Mesendoderm (in vitro differentiated cells): ENCODE measurements at places on chromosomes 11 and 22.

- no peaks in the 10 kb centered on the region for H3K27me3 ChIP-seq
- H3K27ac ChIP-seq: no peak overlapping the region
- H3K4me1 ChIP-seq: no peaks in the 10 kb centered on the region
Measured at GRCh38 chr11:121536126-121536525, 83.4 kb upstream of the SORL1-AS1 start.

GRCh38 chr22:43337385-43337784, 5.8 kb downstream of the SCUBE1 start:
- H3K36me3 ChIP-seq: no peaks in the 10 kb centered on the region
- DNase-seq: no peak
- H3K27ac ChIP-seq: no peak overlapping the region
- H3K4me3 ChIP-seq: no peak overlapping the region

GRCh38 chr11:60895687-60896086, 10.7 kb downstream of the PRPF19 start:
- H3K4me3 ChIP-seq: no peak overlapping the region
- peaks cover 23% of the 10 kb centered on the region for H3K36me3 ChIP-seq
- DNase-seq: no peak
- H3K27ac ChIP-seq: no peak overlapping the region
- H3K4me1 ChIP-seq: no peaks in the 10 kb centered on the region

GRCh38 chr11:132094598-132094997, 724.2 kb downstream of the NTM start:
- H3K36me3 ChIP-seq: no peaks in the 10 kb centered on the region
- no peak for DNase-seq
- no peak overlapping the region for H3K4me3 ChIP-seq
- H3K27me3 ChIP-seq: no peaks in the 10 kb centered on the region
- H3K27ac ChIP-seq: no peak overlapping the region

- H3K4me1 ChIP-seq: peaks cover 4% of the 10 kb centered on the region
- H3K27ac ChIP-seq: no peak overlapping the region
- no peak overlapping the region for H3K4me3 ChIP-seq
- DNase-seq: no peak
- no peaks in the 10 kb centered on the region for H3K27me3 ChIP-seq
Measured at GRCh38 chr22:35209203-35209602, 48.1 kb upstream of the HMGXB4 start.

DNA sequence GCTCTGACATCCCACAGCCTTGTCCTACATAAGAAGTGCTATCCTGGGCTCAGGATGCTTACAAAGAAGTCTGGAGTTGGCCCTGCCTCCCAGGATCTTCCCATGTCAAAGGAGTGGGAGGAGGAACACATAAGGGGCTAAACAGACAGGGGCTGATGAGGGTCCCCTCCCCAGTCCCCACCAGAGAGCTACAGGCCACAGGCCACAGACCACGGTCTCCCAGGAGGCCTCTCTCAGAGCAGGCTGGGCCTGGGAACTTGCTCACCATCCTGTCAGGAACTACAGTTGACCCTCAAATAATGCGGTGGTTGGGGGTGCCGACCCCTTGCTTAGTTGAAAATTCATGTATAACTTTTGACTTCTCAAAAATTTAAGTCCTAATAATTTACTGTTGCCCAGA, 315.5 kb downstream of the NTM start:
- H3K4me3 ChIP-seq: no peak overlapping the region
- H3K4me1 ChIP-seq: peaks cover 2% of the 10 kb centered on the region
- H3K27ac ChIP-seq: no peak overlapping the region
- no peaks in the 10 kb centered on the region for H3K36me3 ChIP-seq
- no peak for DNase-seq

DNA sequence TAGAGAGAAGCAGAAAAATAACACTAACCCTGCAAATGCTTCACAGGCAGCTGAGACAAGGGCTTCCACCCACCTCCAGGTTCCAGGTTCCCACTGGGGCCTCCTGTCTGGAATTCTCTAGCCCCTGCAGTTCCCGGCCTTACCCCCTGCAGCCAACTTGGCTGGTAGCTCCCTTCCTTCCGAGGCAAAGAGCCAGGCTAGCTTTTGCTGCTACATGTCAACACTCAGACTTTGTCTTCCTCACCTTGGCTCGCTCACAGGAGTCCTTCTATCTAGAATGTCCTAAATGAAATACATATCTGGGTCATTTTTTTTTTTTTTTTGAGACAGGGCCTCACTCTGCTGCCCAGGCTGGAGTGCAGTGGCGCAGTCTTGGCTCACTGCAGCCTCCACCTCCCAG, 9.9 kb upstream of the TTLL1 start:
- no peak overlapping the region for H3K27ac ChIP-seq
- H3K4me3 ChIP-seq: no peak overlapping the region
- no peaks in the 10 kb centered on the region for H3K36me3 ChIP-seq
- no peaks in the 10 kb centered on the region for H3K27me3 ChIP-seq
- DNase-seq: no peak
- no peaks in the 10 kb centered on the region for H3K4me1 ChIP-seq

GRCh38 chr11:65383778-65384177, 1.3 kb upstream of the SLC25A45 start:
- no peak overlapping the region for H3K4me3 ChIP-seq
- no peak for DNase-seq
- peaks cover 5% of the 10 kb centered on the region for H3K4me1 ChIP-seq

- no peaks in the 10 kb centered on the region for H3K27me3 ChIP-seq
- H3K4me3 ChIP-seq: no peak overlapping the region
- peaks cover 4% of the 10 kb centered on the region for H3K36me3 ChIP-seq
- no peak for DNase-seq
Measured at GRCh38 chr11:67592880-67593564, 9.4 kb downstream of the GSTP1 start.

DNA sequence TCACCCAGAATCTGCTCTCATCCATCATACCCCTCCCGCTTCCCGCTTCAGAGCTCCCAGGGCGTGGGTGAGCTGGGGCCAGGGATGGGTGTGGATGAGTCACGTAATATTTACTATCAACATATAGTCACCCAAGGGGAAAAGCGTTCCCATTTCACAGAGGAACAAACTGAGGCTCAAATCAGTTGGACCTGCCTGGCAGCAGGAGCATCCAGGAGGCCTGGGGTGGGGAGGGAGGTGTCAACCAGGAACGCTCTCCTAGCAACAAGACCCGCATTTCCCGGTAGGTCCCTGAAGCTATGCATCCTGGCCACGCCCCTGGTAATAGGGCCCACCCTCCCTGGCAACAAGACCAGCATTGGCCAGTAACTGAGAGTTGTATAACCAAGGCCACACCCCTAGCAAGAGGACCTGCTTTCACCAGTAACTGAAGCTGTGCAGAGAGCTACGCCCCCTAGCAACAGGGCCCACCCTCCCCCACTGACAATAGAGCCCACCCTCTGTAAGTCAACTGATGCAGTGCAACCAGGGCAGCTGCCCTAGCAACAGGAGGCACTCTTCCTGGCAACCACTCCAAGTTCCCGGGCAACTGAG, 32.7 kb upstream of the TXNRD2 start:
- H3K27ac ChIP-seq: peak overlapping the region; percentile 10
- H3K27me3 ChIP-seq: no peaks in the 10 kb centered on the region
- peaks cover 8% of the 10 kb centered on the region for H3K4me1 ChIP-seq

- H3K27ac ChIP-seq: no peak overlapping the region
- peaks cover 2% of the 10 kb centered on the region for H3K4me1 ChIP-seq
- no peak for DNase-seq
- H3K36me3 ChIP-seq: no peaks in the 10 kb centered on the region
- H3K27me3 ChIP-seq: no peaks in the 10 kb centered on the region
- H3K4me3 ChIP-seq: no peak overlapping the region
Measured at GRCh38 chr11:76705826-76706225, 35.3 kb upstream of the LRRC32 start.

DNA sequence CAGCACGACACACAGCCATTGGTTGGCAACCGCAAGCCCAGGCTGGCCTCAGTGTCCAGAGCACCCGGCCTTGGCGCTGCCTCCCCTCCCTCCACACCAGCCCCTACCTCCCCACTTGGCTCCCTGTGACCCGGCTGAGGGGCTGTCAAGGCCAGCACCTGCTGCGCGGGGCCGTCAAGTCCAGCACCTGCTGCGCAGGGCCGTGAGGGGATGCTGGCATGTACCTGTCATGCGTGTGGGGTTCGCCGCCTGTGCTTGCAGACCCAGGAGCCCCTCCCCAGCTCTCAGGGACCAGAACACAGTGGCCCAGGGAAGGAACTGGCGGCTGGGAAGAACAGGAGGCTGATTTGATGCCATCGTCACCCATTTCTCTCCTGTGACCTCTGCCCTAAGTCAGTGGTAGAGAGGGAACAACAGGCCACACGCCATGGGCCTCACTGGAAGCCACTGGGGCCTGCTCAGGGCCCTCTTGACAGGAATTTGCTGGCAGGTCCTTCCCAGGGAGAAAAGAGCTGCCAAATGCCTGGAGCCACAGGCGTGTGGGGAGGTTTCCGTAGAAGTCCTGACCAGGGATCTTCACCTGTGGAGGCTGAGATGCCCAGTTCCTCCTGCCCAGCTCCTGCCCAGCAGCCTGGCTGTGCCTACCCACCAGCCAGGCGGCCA, 37.6 kb downstream of the TBX1 start:
- no peak overlapping the region for H3K4me3 ChIP-seq
- H3K27me3 ChIP-seq: no peaks in the 10 kb centered on the region
- no peaks in the 10 kb centered on the region for H3K36me3 ChIP-seq
- DNase-seq: no peak
- no peak overlapping the region for H3K27ac ChIP-seq

- no peak overlapping the region for H3K4me3 ChIP-seq
- no peaks in the 10 kb centered on the region for H3K4me1 ChIP-seq
- H3K36me3 ChIP-seq: no peaks in the 10 kb centered on the region
- no peak for DNase-seq
Measured at GRCh38 chr22:17788528-17789378, 14.5 kb upstream of the BID start.

DNA sequence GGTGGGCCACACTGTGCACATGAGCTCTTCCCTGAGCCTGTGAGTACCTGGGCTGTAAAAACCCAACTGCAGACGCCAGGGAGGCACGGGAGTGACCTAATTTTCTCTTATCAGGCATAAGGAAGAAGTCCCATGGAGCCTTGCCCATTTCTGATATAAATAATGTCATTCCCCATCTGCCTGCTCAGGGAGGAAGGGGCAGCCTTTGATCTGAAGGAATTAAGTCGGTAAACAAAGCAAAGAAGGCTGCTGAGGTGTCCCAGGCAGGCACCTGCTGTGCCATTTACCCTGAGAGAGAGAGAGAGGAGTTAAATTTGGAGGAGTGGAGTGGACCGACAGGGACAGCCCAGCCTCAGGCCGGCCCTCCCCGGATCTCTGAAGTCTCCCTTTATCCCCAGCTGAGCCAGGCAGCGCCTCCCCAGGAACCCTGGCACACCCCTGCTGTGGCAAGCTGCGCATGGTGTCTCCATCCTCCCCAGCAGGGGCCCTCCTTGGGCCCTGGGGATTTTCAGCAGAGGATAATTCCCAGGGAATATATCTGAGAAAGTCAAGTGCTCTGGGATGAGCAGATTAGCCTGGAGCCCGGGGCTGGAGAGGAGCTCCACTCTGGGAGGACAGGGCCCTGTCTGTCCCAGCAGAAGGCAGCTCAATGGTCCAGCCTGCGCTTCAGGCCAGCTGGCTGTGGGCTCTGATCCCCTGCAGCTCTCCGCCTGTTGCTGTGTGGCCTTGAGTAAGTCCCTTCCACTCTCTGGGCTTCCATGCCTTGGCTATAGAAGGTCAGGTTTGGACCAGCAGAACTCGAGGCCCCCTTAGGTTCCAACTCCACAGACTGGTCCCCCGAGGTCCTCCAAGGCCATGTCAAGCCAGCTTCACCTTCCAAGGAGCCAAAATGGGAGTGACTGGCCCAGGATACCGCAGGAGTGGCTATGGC, 17.5 kb upstream of the CABP7 start:
- no peaks in the 10 kb centered on the region for H3K36me3 ChIP-seq
- peak; percentile 54 for DNase-seq
- H3K27me3 ChIP-seq: peaks cover 2% of the 10 kb centered on the region
- no peak overlapping the region for H3K4me3 ChIP-seq
- no peak overlapping the region for H3K27ac ChIP-seq

GRCh38 chr11:15909937-15910598, 446.3 kb downstream of the SOX6 start:
- peaks cover 10% of the 10 kb centered on the region for H3K4me1 ChIP-seq
- H3K27me3 ChIP-seq: no peaks in the 10 kb centered on the region
- H3K27ac ChIP-seq: no peak overlapping the region
- no peak overlapping the region for H3K4me3 ChIP-seq
- no peak for DNase-seq

DNA sequence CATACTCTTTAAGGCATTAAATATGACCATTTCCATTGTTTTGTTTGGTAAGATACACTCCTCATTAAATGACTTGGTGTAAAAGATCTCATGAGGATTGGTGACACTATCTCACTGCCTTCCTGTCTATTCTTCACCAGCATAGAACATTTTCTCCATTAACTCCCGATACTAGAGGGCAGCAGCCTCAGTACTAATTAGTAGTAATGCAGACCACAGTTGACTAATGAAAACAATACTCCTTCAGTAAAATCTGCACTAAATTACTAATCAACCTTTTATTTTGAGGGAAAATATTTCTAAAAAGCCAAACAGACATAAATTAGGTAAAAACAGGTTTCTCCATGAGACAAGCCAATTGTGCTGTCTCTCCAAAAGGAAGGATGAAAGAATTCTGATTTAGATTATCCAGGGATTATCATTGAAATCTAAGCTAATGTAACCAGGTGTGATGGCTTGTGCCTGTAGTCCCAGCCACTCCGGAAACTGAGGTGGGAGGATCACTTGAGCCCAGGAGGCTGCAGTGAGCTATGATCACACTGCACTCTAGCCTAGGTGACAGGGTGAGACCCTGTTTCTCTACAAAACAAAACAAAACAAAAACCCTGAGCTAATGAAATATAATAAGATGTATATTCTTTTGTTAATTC, 9.4 kb downstream of the PGM2L1 start:
- peak; percentile 82 for DNase-seq
- H3K27ac ChIP-seq: no peak overlapping the region
- no peak overlapping the region for H3K4me3 ChIP-seq

DNA sequence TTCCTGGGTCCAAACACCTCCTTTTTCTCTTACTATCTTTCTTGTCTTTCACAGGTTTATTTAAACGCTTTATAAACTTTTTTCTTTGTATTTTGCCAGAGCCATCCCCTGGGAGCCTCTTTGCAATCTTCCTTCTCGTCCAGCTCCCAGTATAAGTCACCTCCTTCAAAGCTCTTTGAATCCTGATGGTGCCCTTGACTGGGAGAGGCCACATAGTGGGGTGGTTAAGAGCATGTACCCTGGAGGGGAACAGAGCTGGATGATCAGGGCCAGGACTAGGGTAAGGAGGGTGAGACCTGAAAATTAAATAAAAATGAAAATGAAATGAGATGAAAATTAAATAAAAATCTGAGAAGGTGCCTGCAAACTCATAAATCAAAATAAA, 155.0 kb downstream of the FBXO7 start:
- H3K36me3 ChIP-seq: no peaks in the 10 kb centered on the region
- no peak for DNase-seq

- no peak overlapping the region for H3K4me3 ChIP-seq
- no peak for DNase-seq
- H3K27me3 ChIP-seq: peaks cover 3% of the 10 kb centered on the region
- no peak overlapping the region for H3K27ac ChIP-seq
- H3K36me3 ChIP-seq: no peaks in the 10 kb centered on the region
Measured at GRCh38 chr11:1534682-1535081, 37.4 kb downstream of the DUSP8 start.
